ENCODE measurements at places on chromosomes 1 and 21.

GRCh38 chr1:241250465-241250864 lies 106.5 kb downstream of the RGS7 start:
- DNase-seq, result no peak

- no peak for DNase-seq
Measured at GRCh38 chr1:20095564-20096434, 23.5 kb downstream of the PLA2G2D start.

GRCh38 chr1:95133687-95134086 lies 16.5 kb downstream of the TLCD4 start:
- DNase-seq, result no peak

- DNase-seq, result no peak
Measured at GRCh38 chr21:31262728-31263127, 81.3 kb downstream of the TIAM1 start.

- DNase-seq, result peak; percentile 92
Measured at GRCh38 chr1:171654942-171655745, 2.7 kb upstream of the MYOC start.

- peak; percentile 86 for DNase-seq
Measured at GRCh38 chr1:23634840-23635651, 56.6 kb upstream of the RPL11 start.

DNA sequence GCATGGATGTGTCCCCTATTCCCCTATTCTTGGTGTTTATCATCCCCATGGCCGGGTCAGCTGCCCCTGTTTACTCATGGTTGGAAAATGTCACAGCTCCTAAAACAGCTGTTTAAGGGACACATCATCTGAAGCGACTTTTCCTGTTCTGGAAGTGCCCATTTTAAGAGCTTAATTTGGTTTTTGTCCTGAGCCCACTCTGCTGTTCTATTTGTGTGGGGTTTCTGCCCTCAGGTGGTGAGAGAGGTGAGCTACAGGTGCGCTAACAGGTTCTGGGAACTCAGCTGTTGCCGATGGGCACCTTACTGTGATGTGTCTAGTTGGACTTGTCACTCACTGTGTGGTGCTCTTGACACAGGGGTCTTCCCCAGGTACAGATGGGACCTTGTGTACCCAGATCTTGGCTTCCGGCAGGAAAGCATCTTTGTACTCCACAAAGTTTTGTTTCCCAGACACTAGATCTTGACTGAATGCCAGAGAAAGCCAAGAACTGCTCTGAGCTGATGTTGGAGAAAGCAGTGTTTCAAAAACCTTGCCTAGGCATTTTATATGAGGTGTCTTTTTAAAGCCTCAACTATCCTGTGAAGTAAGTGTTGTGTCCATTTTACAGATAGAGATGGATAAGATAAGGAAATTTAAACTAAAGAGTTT lies 59.0 kb upstream of the CD1D start:
- peak; percentile 46 for DNase-seq

GRCh38 chr1:111602974-111603373 lies 16.6 kb upstream of the RAP1A start:
- no peak for DNase-seq

DNA sequence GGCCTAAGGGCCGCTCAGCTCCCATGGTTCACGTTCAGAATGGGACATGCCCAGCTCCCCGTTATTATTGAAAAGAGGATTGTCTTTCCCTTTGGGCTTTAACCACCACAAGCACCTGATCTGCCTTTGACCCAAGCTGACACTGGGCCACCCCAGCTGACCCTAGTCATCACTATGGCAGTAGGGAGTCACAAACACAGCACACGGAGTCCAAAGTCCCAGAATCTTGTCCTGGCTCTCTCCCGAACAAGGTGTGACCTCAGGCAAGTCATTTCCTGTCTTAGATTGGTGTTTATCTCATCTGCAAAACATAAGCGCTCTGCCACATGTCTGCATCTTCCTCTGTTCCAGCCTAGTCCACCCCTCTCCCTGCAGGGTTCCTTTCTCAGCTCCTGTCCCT lies 31.5 kb downstream of the IGFN1 start:
- no peak for DNase-seq

GRCh38 chr1:186662752-186663151 lies 17.5 kb downstream of the PTGS2 start:
- DNase-seq, result peak; percentile 69

DNA sequence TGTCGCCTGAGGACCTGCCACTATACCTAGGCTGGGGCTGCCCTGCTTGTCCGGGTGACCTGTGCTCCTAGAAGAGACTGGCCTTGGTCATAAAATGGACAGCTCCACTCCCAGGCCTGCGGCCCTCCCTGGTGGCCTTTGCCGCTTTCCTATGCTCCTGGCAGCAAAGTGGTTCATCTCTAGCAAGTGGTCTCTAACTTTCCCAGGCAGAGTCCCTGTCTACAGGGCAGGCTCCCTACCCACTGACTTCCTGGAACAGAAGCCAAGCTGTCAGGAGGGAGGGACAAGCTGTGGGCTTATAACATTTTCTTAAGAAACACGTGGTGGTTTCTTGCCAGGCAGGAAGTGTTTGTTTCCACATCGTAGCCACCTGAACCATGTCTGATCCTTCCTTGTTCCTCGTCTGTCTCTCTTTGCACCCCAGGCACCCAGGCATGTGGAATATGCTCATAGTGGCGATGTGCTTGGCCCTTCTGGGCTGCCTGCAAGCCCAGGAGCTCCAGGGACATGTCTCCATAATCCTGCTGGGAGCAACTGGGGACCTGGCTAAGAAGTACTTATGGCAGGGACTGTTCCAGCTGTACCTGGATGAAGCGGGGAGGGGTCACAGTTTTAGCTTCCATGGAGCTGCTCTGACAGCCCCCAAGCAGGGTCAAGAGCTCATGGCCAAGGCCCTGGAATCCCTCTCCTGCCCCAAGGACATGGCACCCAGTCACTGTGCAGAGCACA lies 10.1 kb downstream of the H6PD start:
- DNase-seq, result no peak

DNA sequence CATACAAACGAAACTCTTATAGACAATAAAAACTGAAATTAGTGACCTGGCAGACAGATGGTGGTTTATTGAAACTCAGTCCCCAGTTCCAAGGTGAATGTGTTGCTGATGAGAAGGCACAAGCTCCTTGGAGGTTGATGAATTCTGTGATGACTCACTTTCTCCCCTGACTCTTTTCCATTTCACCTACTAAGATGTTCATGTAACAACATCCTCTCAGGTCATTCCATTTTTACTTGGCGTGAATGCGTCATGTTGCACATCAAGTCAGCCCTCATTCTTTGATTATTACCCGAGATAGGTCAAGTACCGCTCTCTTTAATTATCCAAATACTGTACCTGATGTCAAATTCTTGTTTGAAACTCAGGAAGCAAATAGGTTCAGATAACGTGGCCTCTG lies 10.1 kb upstream of the IL10RB start:
- no peak for DNase-seq

GRCh38 chr1:209729436-209729835 lies 24.8 kb downstream of the HSD11B1 start:
- DNase-seq, result no peak

GRCh38 chr1:53190210-53190611 lies 6.4 kb upstream of the CPT2 start:
- no peak for DNase-seq

- no peak for DNase-seq
Measured at GRCh38 chr1:212699104-212699624, 476 bp downstream of the BATF3 start.

- peak; percentile 88 for DNase-seq
Measured at GRCh38 chr1:94068999-94069918, 51.7 kb downstream of the ABCA4 start.

DNA sequence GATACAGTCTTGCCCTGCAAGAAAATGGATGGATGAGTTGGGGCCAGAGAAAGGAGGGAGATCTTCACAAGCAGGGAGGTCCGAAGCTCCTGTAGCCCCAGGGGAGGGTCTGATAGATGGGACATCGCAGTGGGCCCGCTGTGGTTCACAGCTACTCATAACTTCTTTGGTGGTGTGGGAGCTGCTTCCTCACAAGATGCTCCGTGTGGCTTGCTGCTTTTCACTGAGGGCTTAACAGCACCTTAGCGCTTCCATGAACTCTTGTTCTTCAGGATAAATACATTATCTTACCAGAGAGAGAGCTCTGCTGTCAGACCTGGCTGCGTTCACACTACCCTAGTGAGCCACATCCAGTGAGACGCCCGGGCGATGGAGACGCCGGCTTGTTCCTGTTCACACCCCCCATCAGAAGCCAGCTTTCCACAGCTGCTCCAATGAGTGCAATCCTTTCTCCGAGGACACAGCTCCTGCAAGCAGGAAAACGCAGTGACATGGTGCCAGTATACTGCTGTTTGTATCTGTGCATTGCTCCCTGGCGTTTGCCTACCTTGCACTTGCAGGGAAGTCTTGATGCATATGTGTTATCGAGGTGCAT lies 599.8 kb downstream of the AJAP1 start:
- no peak for DNase-seq

DNA sequence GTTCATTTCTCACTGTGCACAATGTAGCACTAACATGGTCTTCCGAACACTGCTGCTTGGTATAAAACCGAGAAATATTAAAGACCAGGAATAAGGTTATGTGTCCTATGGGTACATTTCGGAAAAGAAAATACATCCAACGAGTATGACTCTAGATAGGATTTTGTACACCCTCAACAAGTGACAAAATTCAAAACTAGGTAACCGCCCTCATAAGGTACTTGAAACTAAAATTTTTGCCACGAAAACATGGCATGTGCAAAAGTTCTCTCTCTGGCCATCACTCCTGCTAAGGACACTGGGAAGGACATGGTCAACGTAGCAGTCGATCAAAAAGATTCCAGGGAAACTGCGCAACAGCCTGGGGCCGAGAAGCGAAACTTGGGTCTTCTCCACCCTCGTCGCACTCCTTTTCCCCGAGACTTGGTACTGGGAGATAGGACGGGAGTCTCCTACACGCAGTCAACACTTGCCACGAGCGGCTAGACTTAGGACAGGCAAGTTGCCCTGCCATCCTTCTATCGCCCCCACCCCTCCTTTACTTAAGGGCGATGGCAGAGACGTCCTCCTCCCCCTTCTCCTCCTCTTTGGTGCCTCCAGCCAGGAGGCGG lies 338 bp upstream of the TOR1AIP1 start:
- peak; percentile 63 for DNase-seq

- DNase-seq, result no peak
Measured at GRCh38 chr1:24544239-24544638, 11.6 kb upstream of the NCMAP start.

- DNase-seq, result no peak
Measured at GRCh38 chr1:36977731-36978406, 56.4 kb downstream of the GRIK3 start.

GRCh38 chr1:87555366-87555765 lies 226.7 kb downstream of the LMO4 start:
- DNase-seq, result no peak

GRCh38 chr1:41765152-41765551 lies 153.6 kb downstream of the HIVEP3 start:
- no peak for DNase-seq

DNA sequence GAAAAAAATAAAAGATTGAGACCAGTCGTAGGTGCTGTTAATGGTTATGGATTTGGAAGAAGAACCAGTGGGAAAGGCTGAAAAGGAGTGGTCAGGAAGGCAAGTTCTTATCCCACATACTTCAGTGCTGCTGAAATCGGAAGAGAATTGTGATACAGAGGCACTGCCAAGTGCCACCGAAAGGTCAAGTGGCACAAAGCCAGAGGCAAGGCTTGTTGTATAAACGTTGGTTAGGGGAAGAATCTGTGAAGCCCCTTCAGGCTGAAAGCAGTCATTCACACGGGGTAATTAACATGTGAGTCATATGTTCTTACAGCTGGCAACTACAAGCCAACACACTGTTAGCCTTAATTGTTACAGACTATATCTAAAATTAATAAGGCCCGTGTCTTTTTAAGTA lies 48.8 kb downstream of the ZBTB40 start:
- peak; percentile 16 for DNase-seq

DNA sequence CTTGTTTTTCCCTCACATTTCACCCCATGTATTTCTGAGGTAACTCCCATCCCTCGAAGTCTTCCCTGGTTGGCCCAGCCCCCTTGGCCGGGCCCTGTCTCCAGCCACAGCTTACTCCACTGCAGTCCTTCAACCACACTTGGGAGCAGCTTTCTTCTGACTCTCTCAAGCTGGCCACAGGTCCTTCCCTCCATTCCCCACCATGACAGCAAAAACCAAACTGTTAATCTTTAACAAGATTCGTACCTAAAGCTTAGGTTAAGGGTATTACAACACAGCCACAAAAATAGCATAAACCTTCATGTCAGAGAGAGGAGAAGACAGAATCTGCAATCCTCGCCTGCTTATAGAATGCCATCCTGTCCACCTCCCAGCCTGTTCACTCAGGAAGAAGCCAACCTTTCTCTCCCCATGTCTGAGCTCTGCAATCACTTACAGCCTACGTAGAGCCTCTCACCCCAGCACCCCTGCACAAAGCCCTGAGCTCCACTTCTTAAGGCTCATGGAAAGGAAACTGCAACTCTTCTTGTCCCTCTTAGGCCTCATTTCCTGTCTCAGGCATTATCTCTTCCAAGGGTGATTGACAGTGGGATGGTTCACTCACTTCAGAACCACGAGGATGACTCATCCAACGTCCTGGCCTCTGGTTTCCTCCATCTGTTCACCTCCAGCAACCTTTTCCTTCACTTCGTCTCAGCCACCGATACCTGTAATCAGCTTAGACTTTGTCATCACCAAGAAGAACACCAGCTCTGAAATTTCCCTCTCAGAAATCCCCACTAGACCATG lies 72.8 kb downstream of the CD2 start:
- no peak for DNase-seq

- no peak for DNase-seq
Measured at GRCh38 chr1:99264201-99265021, at the start of gene PLPPR4. Gene PLPPR4, plus strand, starts transcription at chr1:99264492. Its CDS starts 102 bp downstream, at chr1:99264594.

GRCh38 chr1:200319148-200319547 lies 90.7 kb downstream of the ZNF281 start:
- no peak for DNase-seq

DNA sequence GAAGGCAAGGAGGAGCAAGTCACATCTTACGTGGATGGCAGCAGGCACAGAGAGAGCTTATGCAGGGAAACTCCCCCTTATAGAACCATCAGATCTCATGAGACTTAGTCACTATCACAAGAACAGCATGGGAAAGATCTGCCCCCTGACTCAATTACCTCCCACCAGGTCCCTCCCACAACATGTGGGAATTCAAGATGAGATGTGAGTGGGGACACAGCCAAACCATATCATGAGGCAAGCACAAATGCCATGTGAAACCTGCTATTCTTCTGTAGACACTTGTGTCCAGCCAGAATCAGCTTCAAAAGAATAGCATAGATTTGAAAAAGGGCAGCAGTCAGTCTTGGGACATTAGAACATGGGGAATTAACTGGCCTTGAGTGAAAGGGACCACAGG lies 32.2 kb upstream of the UBE2U start:
- no peak for DNase-seq

DNA sequence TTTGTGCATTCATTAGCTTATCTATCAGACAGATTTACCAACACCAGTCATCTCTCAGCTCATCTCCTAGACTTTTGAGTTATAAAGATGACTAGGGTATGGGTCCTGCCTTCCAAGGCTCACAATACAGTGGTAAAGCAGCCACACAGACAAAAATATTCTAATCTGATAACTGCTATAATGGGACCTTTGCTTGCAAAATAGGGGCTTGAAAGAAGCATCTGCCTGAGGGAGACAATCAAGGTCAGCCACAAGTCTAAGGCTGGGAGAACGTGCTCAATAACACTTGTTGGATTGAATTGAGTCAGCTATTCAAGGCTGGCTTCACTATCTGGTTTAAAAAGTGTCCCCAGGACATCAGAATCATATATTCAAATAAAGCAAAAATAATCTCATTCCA lies 1.4 kb upstream of the PAPPA2 start:
- DNase-seq, result no peak

GRCh38 chr1:245608271-245608670 lies 453.5 kb downstream of the KIF26B start:
- DNase-seq, result no peak
